OCI-LY7 (cell line): ENCODE measurements at places on chromosomes 3 and 15.
A peak's percentile ranks its signal among the peaks of the same experiment; 100 is the strongest.

DNA sequence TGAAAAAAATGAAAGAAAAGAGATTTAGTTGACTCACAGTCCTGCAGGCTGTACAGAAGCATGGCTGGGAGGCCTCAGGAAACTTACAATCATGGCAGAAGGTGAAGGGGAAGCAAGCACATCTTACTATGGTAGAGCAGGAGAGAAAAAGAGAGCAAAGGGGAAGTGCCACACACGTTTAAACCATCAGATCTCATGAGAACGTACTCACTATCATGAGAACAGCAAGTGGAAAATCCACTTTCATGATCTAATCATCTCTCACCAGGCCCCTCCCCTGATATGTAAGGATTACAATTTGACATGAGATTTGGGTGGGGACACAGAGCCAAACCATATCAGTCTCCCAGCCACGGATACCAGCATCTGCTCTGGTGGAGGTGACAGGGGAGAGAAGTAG, 50.8 kb upstream of the CPOX start:
- DNase-seq: no peak

DNA sequence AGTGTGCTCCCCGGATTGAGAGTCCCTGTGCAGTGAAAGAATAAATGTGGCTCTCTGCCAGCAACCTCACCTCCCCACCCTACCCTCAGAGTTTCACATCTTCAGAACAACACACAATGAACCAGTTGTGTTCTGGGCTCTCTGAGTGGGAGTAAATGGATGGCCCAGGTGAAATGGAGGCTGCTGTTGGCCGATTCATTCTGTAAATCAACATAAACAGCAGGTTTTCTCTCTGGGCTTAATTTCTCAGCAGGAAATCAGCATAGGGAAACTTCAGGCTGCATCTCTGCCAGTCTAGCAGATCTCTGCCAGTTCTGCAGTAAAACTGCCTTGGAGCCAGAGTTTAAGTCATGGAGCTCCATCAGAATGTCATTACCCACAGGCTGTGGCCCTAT, 54.6 kb upstream of the FURIN start:
- no peak for DNase-seq

- DNase-seq: no peak
Observed at GRCh38 chr3:189712906-189713483, 81.8 kb downstream of the TP63 start.

GRCh38 chr15:29270169-29270955, 740 bp upstream of the NSMCE3 start:
- peak; percentile 38 for DNase-seq

DNA sequence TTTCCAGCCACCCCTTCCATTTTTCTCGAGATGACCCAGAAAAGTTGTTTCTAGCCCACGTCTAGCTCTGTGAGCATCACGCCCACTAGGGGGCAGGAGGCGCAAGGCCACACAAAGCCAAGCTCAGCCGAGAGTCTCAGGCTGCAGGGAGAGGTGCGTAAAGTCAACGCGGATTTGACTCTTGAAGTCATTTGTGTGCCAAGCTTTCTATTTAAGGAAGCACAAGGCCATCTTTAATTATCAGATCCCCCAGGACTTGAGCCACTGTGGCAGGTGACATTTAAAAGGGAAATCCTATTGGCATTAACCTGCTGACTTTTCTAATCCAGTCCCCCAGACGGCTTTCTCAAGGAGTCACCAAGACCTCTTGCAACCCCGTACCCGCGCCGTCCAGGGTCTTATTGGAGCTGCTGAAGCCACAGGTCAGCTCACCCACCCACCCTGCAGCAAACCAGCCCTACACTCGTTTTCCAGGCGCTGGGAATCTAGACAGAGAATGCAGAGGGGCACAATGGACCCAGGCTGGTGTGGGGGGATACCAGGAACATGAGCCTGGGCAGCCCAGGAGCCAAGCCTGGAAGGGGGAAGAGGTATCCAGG, 62.1 kb downstream of the CAPN7 start:
- DNase-seq: peak; percentile 90

DNA sequence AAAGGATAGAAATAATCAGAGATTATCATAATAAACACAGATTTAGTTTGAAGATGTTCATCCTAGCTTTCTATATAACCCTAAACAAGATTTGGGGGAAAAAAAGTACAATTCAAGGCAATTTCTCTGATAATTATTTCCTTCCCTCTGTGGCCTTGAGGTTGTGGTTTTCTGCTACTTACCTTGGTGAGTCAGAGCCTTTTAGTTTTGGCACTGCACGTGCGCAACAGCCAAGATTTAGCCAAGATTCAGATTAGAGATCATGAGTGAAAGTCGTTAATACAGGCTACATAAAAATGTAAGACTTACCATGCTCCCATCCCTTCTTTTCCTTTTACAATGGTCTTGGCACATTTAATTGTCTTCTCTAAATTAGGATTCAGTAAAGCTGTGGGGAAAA, 6.7 kb downstream of the LYZL4 start:
- DNase-seq: no peak

- no peak for DNase-seq
Observed at GRCh38 chr15:62658498-62658897, 384.0 kb upstream of the TPM1 start.

- DNase-seq: no peak
Observed at GRCh38 chr3:117681619-117682018, 972.0 kb downstream of the TUSC7 start.

GRCh38 chr3:60013241-60013640, 963.4 kb upstream of the CFAP20DC start:
- DNase-seq: no peak

DNA sequence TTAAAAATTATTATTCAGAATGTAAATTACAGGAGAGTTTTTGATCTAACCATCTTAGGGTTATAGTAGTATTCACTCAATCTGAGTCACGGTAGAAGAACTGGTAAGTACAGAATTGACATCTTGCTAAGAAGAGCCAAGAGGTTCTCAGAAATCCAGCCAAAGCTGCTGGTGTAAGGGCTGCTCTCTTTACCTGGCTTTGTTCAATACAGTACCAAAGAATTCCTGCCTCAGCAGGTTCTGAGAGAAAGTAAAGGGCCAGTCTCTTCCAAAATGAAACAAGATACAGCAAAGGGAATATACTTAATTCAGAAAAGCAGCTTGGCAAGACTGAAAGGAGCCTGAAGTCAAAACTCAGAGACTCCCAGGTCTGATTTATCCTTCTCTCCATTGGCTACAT, 193.1 kb downstream of the TNIK start:
- no peak for DNase-seq

DNA sequence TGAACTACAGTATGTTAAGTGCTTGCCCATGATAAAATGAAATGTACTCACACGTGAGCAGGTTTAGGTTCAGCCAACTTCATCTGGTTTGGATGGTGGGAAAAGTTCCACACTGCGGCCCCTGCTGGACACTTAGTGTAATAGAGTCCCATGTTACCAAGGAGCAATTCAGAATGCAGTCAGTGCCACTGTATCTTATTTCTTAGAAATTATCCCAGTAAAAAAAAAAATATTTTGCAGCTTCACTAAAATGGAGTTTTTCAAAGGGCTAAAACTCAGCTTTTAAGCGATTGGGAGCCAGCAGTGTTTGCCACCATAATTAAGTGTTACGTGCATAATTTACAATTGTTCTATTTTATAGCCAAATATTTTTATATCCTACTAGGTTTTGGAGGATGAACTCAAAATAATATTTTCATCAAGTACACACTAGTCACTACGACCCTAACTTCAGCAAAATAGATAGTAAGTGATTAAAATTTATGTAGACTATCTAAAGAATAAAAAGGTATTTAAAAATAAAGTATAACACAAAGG, 371.7 kb upstream of the GBE1 start:
- peak; percentile 47 for DNase-seq

- DNase-seq: peak; percentile 63
Observed at GRCh38 chr15:69749797-69750196, 297.2 kb downstream of the RPLP1 start.

DNA sequence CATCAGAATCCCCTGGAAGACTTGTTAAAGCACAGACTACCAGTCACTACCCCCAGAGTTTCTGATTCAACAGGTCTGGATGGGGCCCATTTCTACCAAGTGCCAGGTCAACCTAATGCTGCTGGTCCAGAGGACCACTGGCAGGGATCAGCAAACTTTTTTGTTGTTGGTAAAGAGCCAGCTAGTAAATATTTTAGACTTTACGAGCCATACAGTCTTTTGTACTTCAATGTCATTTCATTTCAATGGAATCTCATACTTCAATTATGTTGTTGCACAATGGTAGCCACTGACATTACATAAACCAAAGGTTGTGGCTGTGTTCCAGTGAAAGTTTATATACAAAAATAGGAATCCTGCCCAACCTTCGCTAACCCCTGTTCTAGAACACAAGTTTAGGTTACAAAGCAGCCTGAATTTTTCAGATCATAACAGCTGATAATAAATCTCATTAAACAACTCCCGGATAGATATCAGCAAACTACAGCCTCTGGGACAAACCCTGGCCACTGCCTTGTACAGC, 28.7 kb downstream of the ULK4 start:
- DNase-seq: no peak

GRCh38 chr15:58665672-58666071, 83.8 kb downstream of the ADAM10 start:
- DNase-seq: no peak

GRCh38 chr3:106403371-106404145, 534.7 kb upstream of the CBLB start:
- no peak for DNase-seq

DNA sequence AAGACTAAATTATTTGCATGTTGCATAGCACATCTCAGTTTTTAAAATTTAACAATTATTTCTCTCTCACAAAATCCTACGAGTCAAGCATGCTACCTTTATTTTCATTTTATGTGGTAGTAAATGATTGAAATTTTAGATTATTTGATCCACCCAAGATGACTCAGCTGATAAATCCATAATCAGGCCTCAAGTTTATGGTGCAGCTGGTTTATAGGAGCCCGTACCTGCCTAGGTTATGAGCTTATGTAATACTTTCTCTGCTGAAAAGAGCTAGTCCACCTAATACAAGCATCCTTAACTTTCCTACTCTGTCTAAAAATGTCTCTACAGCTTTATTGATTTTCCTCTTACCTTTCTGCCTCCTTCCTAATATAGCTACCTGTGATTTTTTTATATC, 41.2 kb downstream of the SLC2A2 start:
- no peak for DNase-seq

GRCh38 chr3:10964537-10965167, 27.9 kb upstream of the SLC6A1 start:
- DNase-seq: no peak
